CD4-positive, alpha-beta T cell treated with Interleukin-17A for 4 hours (primary cell): ENCODE measurements at places on chromosomes 11 and 22.

GRCh38 chr11:44585421-44585820 is 20.0 kb downstream of the CD82 start:
- no peak for DNase-seq

DNA sequence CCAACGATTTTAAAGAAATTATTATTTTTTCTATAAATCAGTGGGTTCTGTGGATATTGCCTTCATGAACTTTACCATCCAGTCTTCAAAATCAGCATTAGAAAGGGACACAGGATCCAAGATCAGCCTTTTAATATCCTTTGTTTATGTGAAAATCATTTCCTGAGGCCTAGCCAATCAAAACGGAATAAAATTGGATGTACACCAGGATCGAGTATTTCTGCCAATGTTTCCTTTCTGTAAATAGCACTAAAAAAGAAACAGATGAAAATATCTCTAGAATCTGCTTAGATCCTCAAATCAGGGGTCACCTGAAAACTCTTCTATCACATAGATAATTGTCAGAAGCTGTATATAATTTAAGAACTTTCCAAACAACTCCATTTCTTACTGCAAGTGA is 1598.5 kb downstream of the LRRC4C start:
- DNase-seq, result no peak

DNA sequence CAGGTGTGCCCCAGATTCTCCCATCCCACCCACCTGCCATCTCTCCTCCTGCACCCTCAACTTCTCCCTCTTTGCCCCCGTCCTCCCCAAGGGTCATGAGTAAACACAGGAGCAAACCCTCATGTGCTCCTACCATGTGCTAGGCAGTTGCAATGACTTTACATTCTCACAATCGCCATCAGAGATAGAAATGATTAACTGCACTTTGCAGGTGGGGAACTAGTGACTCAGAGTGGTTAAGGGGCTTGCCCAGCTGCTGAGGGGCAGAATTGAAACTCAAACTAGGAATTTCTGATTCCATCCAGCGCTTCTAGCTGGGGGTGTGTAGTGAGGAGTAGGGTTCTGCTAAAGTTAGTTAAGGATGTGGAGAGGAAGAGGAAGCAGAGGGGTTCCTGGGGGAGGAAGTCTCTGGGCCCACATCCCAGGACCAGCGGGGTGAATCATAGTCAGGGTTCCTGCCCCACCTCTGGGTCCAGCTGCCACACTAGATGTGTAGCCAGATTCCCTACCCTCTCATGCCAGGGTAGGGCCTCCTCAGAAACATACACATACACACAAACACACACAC is 16.0 kb upstream of the PRG2 start:
- no peak for DNase-seq

DNA sequence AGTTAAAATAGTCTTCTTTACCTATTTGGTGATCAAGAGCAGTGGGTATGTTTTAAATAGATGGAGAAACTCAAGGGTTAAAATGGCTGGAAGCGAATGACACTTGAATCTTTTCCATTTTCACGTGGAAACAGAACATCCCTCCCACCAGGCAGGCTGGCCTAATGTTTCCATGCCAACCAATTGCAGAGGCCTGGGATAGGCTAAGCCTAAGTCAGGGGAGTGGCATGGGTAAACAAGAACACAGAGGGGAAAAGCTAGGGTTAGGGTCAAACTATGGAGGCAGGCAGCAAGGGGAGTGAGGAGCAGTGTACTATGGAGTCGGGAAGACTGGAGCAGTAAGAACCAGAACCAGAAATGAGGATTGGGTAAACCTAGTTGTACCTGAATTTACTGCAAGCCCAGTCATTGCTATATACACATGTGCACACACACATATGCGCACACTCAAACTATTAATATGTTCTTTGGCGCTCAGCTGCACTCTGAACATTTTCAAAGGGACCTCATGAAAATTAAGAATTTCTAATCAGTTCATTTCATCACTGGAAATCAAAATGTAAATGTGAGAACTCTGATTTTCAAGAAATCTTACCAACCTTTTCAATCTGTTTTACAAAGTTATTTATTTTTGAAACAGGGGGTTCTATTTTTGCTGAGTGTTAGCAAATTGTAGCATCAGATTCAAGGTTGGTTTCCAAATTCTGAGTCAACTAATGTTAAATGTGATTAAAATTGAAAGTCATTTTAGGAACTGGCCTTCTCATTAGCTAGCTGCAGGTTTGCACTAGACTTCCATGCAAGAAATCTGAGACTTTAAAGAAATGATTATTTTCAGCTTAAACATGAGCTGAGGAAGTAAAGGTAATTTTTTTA is 327.0 kb upstream of the CCDC90B start:
- no peak for DNase-seq
